ENCODE measurements at places on chromosomes 7 and 10.

DNA sequence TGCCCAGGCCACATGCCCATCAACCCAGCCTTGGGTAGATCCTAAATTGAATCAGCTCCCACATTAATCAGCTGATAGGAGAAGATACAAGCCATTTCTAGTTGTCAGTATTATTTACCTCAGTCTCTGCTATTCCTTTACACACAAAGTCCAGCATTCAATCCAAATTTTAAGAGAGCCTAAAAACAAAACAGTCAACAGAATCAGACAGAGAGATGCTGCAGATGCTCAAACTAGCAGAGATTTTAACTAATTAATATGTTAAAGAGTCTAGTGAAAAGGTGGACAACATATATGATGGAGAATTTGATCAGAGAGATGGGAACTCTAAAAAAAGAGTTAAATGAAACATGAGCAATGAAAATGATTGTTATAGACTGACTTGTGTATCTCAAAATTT, 14.4 kb upstream of the IL15RA start:
- DNase-seq, result no peak

DNA sequence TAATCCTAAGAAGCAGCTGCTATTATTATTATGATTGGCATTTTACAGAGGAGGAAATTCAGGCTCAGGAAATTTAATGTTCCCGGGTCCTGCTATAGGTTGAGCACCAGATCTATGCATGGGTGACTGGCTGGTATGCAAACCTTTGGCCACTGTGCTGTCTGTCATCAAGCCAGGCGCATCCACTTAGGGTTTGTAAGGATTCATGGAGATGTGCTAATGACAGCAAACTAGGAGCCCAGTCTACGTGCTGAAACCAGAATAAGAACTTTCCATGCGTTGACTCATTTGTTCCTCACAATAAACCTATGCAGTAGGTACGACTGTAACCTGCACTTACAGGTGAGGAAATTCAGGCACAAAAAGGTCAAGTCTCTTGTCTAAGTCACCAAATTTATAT, 64.5 kb upstream of the ZMIZ1 start:
- DNase-seq, result no peak

- DNase-seq, result no peak
Observed at GRCh38 chr10:69232736-69233480, 12.8 kb downstream of the HKDC1 start.

- no peak for DNase-seq
Observed at GRCh38 chr7:41052201-41052600, 650.7 kb downstream of the INHBA start.

All from GM04503 (cell line).